ENCODE measurements at places on chromosomes 3 and 15.

DNA sequence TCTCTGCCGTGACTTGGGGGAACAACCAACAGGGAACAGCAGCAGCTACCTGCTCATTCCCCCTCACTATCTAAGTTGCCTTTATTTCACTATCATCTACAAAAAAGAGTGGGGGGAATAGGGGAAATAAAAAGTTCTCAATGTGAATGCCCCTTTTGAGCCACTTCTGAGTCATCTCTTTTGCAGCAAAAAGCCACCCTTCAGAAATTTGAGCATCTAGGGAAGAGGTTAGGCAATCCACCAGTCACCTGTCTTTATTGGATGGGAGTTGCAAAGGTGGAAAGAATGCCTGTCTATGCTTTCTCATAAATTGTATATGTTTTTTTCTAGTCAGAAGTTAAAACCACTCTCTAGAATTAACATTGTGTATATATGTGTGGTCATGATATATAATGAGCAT lies 41.1 kb downstream of the GPD1L start:
- no peak for DNase-seq

- DNase-seq: no peak
Measured at GRCh38 chr3:10975695-10976234, 16.8 kb upstream of the SLC6A1 start.

DNA sequence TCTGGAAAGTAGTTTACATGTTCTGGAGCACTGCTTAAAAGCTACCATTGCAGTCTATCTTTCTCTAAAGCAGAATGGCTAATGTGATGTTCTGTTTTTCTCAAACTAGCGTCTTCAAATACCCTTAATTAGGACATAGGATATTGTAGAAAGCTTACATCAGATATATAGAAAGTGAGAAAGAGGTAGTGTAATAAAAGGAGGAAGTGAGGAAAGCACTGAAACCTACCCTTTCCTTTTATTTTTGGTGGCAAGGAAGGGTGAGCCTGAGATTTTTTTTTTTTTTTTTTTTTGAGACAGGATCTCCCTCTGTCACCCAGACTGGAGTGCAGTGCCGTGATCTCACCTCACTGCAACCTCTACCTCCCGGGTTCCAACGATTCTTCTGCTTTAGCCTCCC lies 9.4 kb downstream of the SENP2 start:
- DNase-seq: peak; percentile 34

GRCh38 chr3:128689060-128689459 lies 36.9 kb upstream of the RAB7A start:
- DNase-seq: no peak

DNA sequence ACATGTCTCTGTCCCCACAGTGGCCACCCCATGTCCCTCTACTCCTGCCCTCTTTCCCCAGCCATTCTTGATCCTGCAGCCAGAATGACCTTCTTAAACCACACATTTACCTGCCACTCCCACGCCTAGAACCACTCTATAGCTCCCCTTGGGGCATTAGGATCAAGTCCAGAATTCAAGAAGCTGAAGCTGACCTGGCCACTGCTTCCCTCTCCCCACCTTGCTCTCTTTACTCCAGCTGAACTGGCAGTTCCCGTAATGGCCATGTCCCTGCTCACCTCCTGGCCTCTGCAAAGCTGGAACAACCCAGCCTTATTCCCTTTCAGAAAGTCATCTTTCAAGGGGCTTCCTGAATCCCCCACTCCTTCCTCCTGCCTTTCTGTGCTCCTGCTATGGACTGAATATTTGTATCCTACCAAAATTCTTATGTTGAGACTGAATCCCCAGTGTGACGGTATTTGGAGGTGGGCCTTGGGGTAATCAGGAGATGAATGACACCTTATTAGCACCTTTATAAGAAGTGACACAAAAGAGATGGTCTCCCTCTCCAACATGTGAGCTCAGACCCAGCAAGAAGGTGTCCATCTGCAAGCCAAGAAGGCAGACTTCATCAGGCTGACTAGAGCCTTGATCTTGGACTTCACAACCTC lies 3.8 kb downstream of the CSRNP1 start:
- no peak for DNase-seq

- no peak for DNase-seq
Measured at GRCh38 chr3:58285334-58285733, 20.7 kb upstream of the RPP14 start.

DNA sequence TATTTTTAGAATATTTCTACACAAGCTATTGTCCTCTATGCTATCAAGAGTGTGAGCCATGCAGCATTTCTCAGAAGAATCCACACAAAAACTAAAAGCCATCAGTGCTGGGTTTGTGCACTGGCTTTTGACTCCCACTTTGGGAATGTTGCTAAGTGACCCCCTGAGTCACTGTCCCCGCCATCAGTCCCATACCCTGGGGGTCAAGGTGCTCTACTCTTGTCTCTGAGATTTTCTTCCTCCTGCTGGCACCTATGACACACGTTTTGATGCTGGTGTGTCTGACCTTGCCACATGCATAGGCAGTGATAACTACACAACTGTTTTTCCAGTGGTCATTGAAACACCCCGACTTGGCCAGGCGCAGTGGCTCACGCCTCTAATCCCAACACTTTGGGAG lies 19.8 kb downstream of the CMTM7 start:
- no peak for DNase-seq

- no peak for DNase-seq
Measured at GRCh38 chr3:13265016-13265415, 155.1 kb downstream of the NUP210 start.

DNA sequence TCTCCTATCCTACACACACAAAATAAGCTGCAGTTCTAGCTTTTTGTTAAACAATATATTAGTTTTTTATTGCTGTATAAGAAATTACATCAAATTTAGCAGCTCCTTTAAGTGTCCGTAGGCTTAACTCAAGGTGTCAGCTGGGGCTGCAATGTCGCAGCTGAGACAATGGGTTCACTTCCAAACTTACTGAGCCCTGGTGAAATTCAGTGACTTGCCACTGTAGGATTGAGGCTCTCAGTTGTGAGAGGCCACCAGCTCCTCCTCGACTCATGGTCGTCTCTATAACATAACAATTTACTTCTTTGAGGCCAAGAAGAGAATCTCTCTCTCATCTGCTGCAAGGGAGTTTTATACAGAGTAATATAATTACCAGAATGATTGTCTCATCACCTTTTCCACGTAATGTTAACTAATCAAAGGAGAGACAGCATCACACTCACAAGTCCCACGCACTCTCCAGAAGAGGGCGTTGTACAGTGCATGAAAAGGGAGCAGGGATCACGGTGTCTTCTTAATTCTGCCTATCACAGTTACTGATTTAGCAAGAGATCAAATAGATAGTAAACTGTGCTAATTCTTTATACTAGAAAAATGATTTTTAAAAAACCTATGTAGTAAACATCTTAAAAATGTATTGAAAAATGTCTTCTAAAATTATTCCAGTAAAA lies 735.6 kb upstream of the GBE1 start:
- DNase-seq: peak; percentile 36

GRCh38 chr15:89575656-89576416 lies 567 bp downstream of the TICRR start:
- DNase-seq: peak; percentile 59

DNA sequence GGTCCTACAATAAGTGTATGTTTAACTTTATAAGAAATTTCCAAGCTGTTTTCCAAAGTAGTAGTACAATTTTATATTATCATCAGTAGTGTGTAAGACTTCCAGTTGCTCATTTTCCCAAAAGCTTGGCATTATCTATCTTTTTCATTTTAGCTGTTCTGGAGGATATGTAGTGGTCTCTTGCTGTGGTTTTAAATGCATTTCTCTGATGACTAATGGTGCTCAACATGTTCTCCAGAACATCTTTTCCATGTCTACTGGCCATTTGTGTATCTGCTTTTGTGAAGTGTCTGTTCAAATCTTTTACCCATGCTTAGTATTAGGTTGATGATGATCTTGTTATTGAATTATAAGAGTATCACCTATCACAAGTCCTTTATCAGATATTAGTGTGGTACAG lies 13.3 kb downstream of the BCL2A1 start:
- no peak for DNase-seq

GRCh38 chr3:128083980-128084674 lies 31.9 kb downstream of the SEC61A1 start:
- DNase-seq: no peak

DNA sequence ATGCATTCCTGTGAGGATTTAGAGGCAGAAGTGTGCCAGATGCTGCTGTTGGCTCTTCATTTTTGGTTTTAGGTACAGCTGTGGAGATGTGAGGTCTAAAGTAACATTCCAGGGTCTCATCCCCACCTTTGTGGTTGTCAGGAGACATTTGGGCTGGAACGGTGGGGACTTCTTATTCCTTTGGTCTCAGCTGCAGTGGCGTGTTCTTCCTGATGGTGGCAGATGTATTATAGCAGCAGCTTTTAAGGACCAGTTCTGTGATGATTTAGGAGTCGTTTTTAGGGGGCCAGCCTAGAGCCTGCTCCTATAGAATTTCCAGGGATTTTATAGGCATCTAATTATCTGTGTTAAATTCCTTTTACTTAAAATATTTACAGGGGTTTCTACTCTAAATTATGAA lies 221.0 kb upstream of the EOMES start:
- peak; percentile 28 for DNase-seq

GRCh38 chr3:58025406-58025805 lies 17.2 kb downstream of the FLNB start:
- DNase-seq: no peak

DNA sequence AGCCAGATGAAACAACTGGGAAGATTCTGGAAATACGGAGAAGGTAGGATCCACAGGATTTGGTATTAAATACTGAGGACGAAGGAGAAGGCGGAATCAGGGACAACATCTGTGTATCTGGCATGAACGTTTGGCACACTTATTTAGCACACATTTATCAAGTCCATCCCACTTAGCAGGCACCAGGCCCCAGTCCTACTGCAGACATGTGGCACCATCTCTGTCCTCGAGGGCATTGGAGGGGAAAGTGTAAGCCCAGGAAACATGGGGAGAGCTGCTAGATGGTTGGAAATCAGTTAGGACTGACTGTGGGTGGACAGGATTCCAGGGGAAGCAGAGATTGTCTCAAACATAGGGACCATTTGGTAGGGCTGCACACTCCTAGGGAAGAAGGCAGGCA lies 29.0 kb upstream of the LCTL start:
- no peak for DNase-seq

GRCh38 chr15:71511796-71512681 lies 298.3 kb upstream of the NR2E3 start:
- no peak for DNase-seq

- DNase-seq: no peak
Measured at GRCh38 chr3:4821975-4822374, 157.3 kb upstream of the BHLHE40 start.

GRCh38 chr15:28006116-28006905 lies 92.8 kb downstream of the OCA2 start:
- no peak for DNase-seq

DNA sequence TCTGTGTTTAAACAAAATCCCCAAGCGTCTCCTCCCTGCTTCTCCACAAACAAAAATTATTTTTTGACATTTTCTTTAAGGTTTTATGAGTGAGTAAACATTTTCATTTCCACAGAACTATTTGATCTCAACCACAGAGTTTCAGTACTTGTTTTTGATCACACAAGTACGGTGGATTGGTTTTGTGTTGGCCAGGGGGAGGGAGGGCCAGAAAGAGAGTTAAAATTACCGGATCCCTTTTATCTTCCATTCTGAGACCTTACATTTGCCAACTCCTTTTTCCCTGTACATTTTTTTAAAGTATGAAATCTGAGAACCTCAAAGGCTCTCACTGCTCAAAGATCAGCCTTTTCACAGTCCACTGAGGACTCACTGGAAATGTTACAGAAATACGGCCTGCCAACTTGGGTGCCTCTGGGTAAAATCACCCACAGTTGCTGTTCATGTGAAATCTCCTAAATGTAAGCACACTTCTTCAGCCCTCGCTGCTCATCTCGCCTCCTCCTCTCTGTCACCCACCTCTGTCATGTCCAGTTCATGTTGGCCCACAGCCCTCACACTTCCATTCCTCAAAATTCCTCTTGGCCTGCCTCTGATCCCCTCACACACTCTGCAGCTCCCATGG lies 1.7 kb downstream of the HOMER2 start:
- DNase-seq: peak; percentile 47

DNA sequence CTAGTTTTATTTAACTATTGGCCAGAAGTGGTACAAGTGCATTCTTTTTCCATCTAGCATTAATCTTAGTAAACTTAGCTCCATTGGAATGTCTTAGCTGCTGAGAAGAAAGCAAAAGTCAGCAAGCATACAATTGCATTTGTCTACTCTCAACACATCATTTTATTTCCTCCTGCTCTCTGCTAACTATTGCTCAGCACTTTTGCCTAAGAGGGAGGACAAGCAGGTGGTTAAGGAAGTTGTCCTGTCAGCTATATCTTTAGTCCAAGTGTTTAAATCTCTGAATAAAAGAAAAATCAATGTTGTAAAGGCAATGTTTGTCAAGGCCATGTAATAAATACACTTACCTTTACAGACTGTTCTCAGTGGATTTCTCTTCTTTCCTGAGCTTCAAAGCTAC lies 51.0 kb downstream of the FHIT start:
- no peak for DNase-seq

DNA sequence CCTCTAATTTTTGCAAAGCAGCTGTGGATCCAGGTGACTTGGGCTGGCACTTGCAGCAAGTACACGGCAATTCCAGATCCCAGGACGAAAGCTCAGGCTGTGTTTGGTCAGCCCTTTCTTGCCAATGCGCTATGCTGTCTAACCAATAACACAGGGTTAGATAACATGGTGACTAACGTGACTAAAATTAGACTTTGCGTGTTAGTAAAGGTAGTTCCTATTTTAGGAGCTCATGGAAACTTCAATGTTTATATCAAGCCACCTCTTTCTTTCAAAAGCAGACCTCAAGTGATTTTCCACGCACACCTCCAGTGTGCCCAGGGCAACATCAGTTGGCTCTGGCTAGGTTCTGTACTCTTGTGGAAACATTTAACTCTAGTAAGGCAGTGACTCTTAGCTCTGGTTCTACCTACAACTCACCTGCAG lies 32.5 kb downstream of the CDCP1 start:
- DNase-seq: peak; percentile 3

DNA sequence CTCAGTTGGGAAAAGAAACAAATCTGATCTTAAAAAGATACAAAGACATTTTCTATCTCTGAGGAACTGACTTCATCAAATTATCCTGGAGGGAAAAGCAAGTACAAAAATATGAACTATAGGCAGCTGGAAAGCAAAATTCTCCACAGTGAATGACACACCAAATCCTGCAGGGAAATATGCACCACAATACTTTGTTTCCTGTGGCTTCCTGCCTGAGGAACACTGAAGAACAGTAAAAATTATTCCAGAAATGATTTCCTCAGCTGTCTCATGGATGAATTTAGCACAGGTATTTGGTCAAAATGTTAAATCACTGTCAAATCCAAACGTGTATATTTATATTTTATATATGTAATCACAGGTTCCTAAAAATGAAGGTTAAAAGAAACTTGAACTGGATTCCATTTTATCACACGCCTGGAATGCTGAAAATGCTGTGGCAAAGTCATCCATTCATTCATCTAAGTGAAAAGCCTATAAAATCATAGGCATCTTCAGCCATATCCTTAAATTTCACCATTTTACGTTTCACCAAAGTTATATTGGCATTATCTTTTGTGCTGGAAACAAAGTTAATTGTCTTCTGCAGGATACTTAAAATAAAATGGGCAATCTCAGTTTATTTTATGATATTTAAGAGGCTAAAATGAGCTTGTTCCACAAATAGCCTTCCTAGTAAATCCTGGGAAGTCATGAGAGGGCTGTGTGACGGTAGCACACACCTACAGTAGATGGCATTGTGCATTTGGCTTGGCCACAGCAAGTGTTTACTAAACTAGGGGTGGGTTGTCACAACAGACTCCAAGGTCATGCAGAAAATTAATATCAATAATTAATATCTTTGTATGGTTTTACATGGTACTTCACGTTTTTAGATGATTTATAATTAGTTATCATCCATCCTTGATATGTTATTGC lies 19.3 kb upstream of the TSC22D2 start:
- DNase-seq: no peak

Measured in GM12865 (cell line).